Activated T-cell treated with anti-CD3 and anti-CD28 coated beads for 24 hours (primary cell): ENCODE measurements at places on chromosomes 6 and 20.

DNA sequence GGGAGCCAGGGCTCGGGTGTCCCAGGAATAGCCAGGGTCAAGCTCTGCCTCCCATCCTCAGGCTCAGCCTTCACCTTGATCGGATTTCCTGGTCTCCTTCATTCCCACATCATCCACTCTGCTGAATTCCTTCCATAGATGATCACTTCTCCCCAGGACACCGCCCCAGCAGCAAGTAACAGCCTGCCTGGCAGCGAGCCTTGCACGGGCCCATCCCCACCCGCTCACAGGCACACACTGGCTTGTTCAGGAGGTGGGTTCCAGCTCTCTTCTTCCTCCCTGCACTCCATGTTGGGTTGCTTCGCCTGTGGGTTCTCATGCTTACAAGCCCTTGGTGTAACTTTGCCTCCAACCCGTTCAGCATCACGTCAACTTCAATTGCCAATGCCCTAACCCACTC is 113.0 kb upstream of the IYD start:
- DNase-seq = no peak

- DNase-seq = no peak
Observed at GRCh38 chr20:16712511-16712947, 17.3 kb upstream of the SNRPB2 start.

GRCh38 chr6:47446669-47447330 is 30.8 kb upstream of the CD2AP start:
- DNase-seq = no peak

- DNase-seq = no peak
Observed at GRCh38 chr6:154732538-154733182, 556 bp upstream of the SCAF8 start.

DNA sequence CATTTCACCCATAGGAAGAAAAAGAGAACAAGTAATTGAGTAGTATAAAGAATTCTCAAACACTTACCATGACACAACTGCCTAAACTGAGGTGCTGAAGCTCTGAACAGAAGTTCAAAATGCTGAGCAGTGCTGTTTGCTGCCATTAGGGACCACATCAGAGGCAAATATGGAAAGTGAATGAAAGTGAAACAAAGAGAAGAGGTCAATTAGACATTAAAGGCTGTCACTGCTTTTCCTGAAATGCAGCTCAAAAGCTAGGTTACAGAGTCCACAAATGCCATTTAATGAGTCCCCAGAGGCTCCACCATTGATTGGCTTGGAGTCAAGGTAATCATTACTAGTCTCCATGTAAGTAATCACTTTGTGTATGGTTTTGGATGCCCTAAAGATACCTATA is 46.1 kb downstream of the POU3F2 start:
- no peak for DNase-seq

DNA sequence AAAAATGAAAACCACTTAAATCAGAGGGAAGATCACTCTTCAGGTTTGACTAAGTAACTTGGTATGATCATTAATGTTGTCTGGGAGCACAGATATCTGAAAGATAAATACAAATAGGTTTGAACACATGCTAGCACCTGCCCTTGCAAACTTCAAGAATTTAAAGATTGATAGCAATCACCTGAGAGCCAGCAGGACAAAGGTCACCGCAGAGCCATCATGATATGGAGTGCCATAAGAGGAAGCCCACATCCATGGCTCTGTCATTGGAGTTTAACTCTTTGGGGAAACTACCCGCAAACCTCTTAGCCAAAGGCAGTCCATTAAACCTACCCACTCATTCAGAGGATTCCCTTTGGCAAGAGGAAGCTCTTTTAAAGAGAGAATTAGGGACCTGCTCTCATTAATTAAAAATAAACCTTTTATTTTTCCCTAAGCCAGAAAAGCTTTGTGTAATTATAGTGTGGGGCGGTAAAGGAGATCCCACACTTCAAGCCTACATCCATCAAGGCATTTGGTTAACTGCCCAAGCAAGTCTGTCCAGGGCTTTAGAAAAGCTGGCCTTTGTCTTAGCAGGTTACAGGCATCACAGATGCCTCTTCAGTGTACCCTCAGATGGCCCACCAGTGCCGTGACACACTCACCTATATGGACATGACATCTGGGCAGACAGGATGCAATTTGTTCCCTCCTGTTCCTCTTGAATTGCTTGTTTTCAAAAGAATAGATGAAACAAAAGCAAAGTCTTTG is 73.0 kb downstream of the SASH1 start:
- DNase-seq = no peak

DNA sequence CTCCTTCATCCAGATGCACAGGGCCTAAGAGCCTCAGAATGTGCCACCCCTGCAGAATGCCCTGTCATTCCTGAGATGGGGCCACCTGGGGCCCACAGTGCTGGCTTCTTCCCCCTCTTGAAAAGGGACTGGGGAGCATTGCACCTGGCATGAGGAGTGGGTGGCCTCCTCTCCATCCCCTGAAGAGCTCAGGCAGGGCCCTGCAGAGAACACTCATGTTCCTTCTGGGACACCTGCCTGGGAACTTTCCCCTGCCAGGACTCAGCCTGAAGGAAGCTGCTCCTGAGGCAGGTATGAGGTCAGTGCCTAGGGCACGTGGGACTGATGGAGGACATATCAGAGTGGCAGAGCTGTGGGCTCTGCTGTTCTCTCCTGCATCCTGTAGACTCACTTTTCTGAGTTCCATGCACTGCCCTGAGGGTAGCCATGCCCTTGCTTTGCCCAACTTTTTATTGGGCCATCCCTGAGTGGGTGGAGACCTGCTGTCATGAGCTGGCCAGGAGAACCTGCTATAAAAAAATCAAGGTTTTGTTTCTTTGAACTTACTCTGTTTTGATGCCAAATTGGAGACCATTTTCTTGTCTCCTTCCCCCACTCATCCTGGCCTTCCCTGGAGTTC is 19.5 kb downstream of the CCDC167 start:
- DNase-seq = no peak

GRCh38 chr6:112466373-112467151 is 119.4 kb downstream of the RFPL4B start:
- no peak for DNase-seq

DNA sequence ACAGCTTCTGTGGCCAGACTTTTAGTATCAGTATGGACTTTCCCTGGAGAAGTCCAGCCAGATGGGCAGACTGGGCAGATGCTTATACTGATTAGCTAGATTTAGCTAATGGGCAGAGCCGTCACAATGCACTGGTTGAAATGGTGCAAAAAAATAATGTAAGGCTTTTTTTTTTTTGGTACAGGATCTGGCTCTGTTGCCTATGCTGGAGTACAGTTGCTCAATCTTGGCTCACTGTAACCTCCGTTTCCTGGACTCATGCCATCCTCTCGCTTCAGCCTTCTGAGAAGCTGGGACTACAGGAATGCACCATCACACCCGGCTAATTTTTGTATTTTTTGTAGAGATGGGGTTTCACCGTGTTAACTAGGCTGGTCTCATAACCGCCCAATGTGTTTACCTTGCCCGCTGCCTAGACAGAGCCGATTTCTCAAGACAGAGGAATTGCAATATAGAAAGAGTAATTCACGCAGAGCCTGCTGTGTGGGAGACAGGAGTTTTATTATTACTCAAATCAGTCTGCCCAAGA is 16.4 kb upstream of the KIFC1 start:
- DNase-seq = no peak

- DNase-seq = no peak
Observed at GRCh38 chr6:157452096-157452495, 71.1 kb downstream of the ZDHHC14 start.

DNA sequence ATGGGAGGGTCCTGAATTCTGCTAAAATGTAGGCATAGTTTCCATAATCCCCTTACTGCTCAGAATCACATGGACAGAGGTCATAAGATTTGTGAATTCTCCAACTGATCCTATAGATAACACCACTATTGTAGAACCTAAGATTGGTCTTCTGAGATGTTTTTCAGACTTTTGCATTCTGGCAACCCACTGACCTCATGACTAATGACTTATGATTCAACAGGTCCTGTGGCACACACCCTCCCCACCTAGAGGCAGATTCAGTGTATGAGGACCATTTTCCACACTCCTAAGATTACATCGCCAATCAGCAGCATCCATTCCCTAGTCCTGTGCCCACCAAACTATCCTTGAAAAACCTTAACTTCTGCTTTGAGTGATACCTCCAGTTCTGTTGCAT is 207.2 kb downstream of the BTBD9 start:
- no peak for DNase-seq
